ENCODE measurements at places on chromosomes 2 and 18.

GRCh38 chr2:241701149-241701398 lies 765 bp upstream of the ING5 start:
- peak; percentile 82 for DNase-seq

GRCh38 chr2:162317861-162318327 lies 590 bp downstream of the IFIH1 start:
- DNase-seq = no peak

GRCh38 chr2:204732019-204732418 lies 186.7 kb downstream of the PARD3B start:
- no peak for DNase-seq

- no peak for DNase-seq
Observed at GRCh38 chr18:40534723-40535122, 1420.3 kb upstream of the PIK3C3 start.

DNA sequence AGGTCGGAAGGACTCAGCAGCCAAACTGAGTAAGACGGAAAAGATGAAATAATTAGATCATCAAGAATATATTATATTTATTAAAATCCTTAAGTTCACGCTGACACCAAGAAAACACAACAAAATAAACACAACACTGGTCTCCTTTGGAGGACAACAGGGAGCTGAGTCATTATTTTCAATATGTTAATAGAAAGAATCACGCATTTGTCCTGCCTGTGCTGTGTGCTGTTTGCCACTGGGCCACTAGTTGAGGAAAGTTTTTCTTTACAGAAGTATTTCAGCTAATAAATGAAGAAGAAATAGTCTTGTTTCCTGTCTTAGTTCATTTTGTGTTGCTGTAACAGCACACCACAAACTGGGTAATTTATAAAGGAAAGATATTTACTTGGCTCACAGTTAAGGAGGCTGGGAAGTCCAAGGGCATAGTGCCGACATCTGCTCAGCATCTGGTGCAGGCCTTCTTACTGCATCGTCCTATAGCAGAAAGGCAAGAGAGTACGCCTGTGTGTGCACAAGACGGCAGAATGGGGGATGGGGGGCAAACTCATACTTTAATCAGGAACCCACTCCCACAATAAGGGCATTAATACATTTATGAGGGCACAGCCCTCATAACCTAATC lies 88.0 kb downstream of the TCF7L1 start:
- DNase-seq = no peak

- DNase-seq = no peak
Observed at GRCh38 chr2:31193806-31194205, 23.5 kb downstream of the CAPN14 start.

GRCh38 chr18:12074736-12075135 lies 18.9 kb upstream of the ANKRD62 start:
- DNase-seq = no peak

DNA sequence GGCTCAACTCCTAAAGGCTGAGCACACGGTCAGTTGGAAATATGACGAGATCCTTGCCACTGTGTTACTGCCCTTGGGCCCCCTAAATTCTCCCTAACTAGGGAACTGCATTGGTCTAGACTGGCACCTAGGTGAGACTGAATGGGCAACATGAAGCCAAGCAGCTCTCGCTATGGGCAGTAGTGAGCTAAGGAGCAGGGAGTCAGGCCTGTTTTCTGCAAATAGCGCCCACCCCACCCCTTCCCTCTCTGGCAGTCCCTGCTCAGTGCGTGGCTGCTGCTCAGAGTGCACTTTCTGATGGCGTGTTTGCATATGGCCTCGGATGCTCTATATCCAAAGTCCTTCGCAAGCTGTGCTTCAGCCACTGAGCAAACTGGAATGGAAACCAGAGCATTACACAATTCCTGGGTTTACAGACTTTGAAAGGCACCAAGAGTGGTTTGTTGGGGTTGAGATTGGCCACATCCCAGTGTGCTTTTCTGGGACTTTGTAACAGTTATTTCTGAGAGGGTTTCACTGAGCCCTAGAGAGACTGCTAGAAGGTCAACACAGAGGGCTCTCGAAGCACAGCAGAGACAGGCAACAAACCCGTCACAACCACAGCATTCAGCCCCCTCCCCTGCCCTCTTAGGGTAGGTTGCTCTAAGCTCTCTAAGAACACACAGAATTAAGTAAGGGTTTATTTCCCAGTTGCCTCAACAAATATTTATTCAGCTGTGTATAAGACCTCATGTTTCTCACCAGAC lies 419.9 kb downstream of the STK39 start:
- DNase-seq = no peak

- DNase-seq = no peak
Observed at GRCh38 chr2:192194866-192195547, at the start of gene TMEFF2. TSS of gene TMEFF2 (minus strand) at chr2:192194933. CDS start at chr2:192194524, 409 bp downstream.

GRCh38 chr2:69505710-69506109 lies 68.5 kb upstream of the NFU1 start:
- no peak for DNase-seq

DNA sequence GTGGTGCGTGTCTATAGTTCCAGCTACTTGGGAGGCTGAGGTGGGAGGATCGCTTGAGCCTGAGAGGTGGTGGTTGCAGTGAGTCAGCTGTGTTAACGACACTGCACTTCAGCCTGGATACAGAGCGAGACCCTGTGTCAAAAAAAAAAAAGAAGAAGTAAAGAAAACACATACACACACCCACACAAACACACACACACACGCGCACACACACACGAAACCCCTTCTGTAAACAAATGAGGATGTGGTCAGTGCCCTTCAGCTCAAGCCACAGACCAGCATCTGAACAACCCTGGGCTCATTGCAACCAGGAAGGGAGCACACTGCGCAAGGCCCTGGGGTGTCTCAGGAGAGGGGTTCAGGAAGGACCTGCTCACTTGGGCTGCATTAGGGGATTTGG lies 47.9 kb upstream of the KCNF1 start:
- no peak for DNase-seq

DNA sequence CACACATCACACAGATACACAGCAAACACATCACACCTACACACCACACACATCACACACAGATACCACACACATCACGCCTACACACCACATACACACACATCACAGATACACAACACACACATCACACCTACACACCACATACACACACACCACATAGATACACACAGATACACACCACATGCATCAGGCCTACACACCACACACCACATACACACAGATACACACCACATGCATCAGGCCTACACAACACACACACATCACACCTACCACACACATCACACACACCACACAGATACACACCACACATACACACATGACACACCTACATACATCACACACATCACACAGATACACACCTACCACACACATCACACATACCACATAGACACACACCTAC lies 158.8 kb downstream of the NDUFA10 start:
- DNase-seq = no peak

GRCh38 chr2:189633392-189633811 lies 27.9 kb upstream of the ASNSD1 start:
- DNase-seq = peak; percentile 19

- no peak for DNase-seq
Observed at GRCh38 chr2:897091-897490, 53.6 kb upstream of the SNTG2 start.

- DNase-seq = peak; percentile 45
Observed at GRCh38 chr18:45384137-45384961, 230.9 kb upstream of the SLC14A2 start.

DNA sequence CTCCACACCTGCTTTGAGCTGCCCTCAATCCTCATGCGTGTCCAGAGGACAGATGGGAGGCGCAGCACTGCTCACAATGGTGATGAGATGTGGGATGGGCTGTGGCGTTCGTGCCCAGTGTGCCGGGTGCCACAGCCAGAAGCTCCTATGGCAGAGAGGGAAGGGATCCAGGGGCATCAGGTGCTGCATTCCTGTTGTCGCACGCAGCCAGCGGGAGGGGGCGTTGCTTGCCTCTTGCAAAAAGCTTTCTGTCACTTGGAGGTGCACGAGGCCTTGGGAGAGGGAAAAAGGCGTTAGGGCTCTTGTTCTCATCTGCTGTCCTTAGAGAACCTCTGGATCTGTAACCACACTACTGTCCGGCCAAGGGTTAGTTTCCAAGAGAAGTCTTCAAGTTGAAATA lies 29.2 kb upstream of the ALLC start:
- peak; percentile 20 for DNase-seq

DNA sequence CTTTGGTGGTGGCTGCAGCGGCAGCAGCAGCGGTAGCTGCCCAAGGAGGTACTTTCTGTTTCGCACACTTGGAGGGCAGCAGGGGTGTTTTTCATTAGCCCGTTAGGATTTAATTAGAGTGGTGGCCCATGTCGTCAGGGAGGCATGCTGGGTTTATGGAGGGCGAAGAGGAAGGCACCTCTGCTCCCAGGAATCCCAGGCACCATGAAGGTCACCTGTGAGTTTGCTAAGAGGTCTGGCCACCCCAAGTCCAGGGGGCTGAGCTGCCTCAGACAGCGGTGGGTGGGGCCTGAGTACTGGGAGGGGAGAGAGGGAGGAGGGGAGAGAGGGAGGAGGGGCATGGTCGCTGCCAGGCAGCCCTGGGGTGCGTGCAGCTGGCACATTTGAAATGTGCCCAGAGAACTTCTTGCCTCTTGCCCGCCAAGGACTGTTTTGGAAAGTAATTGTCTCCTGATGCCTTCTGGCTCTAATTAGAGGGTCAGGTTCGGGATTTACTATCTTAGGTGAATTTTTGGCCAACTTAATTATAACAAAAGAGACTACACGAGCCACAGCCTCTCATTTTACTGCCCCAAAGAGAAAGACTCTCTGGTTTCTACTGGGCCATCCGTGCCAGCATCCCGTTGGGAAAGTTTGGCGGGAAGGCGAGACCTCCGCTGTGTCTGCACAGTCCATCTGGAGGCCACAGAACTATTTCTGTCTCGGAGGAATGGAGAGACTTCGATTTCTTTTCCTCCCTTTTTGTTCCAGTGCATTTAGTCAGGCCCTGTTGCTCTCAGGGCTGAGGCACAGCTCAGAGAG lies 62.0 kb downstream of the GLI2 start:
- DNase-seq = no peak

GRCh38 chr18:71431171-71431570 lies 1113.0 kb downstream of the CBLN2 start:
- no peak for DNase-seq

DNA sequence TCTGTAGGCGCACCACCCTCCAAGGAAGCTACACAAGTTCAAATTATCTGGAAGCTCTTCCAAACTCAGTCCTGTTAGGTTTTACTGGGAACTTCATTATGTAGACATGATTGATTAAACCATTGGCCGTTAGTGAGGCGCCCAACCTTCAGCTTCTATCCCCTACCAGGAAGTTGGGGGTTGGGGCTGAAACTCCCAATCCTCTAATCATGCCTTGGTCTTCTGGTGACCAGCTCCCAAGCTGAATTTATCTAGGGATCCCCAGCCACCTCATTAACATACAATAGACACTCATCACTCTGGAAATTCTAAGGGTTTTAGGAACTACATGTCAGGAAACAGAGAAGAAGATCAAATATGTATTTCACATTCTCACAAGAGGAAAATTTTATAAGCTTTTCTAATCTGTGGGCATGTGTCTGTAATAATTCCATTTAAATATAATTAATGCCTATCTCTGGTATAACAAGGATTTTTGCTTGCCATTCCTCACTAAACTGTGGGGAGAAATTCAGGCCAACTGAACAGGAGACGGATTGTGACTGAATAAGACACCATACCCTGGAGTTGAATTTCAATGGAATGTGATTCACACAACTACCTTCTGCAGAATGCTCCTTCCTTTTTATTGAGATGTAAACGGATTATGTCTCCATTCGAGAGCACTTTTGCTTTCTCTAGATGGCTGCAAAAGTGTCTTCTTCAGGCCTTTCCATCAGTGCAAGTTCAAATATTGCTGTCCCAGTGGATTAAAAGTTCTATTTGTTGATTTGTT lies 328.6 kb downstream of the LRRTM1 start:
- DNase-seq = no peak

DNA sequence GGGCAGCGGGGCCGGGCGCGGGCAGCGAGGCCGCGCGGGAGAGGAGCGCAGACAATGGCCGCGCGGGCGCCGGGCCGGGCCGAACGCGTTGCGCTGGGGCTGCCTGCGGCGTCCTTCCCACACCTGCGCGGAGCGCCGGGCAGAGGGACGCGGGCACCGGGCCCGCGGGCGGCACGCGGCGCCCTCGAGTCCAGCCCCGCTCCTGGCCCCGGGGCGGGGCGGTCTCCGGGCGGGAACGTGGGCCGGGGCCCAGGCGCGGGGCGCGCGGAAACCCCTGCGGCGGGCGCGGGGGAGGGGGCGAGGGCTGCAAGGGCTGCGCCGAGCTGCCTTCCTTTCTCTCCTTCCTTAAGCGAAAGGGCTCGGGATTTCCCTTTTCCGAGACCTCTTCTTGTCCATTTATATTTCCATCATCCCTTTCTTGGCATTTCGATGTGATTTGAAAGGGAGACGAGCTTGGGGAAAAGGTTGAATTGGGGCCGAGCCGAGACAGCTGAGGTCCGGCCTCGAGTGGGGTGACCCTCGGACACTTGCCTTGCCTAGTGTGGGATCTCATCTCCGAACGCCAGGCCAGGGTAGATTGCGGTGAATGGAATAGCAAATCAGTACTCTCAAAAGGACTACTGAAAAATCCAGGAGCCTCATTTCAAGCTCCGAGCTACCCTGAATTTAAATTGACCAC lies 676 bp downstream of the KLHL23 start:
- DNase-seq = peak; percentile 18

- no peak for DNase-seq
Observed at GRCh38 chr2:120299004-120299403, 46.4 kb downstream of the RALB start.

DNA sequence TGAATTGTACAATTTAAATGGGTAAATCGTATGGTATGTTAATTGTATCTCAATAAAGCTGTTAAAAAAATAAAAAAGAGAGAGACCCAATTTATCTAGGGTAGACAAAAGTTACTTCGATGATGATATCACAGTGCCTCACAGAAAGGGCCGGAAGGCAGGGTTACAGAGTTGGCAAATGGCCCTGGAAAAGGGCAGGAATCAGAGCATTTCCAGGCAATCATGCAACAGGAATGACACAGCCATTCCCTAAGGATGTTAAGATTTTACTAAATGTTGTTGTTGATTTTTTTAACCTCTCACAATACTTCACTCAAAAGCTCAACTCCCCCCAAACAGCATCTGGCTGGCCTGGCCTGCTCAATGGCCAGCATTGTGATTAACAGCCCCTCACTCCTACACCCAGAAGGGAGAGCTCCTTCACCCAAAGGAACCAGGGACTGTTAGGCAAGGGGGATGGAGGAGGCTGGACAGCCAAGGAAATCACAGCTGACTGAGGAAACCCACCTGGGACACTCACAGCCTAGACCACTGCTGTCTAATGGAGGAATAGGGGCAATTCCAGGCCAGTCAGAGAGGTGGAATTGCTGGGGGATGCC lies 7.7 kb upstream of the SP100 start:
- no peak for DNase-seq

DNA sequence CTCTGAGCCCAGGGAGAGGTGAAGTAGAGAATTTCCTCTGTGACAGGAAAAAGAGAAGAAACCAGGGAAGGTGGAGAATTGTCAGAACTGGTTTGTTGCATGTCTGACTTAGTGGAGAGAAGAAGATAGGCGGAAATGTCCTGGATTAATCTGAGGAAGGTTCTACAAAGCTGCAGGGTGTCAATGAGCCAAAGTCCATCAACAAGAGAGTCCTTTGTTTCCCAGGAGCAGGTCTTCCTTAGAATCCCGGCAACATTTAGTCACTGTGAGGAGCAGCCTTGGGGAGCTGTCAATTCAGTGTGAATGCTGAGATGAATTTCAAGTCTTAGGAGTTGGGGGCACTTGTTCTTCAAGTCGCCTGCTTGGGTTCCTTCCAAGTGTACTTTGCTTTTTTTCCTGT lies 88.4 kb upstream of the CELF4 start:
- no peak for DNase-seq
